ENCODE measurements at places on chromosomes 4 and X. TPM values are rescaled to one million over a fixed set of nuclear protein-coding genes. Genes with fewer than 3 reads are reported as not detected.

- H3K4me1 ChIP-seq: no peaks in the 10 kb centered on the region
- no peaks in the 10 kb centered on the region for H3K27me3 ChIP-seq
- no peak for DNase-seq
- H3K36me3 ChIP-seq: no peaks in the 10 kb centered on the region
Measured at GRCh38 chrX:111270339-111270738, at the start of gene CAPN6. TSS of gene CAPN6 (minus strand) at chrX:111270483. CDS start at chrX:111263936, 6,547 bp downstream.

The MFAP3L gene
- total RNA-seq: 3.3 TPM

The ZIC3 gene
- total RNA-seq: not detected

The SOD3 gene
- not detected for total RNA-seq

DNA sequence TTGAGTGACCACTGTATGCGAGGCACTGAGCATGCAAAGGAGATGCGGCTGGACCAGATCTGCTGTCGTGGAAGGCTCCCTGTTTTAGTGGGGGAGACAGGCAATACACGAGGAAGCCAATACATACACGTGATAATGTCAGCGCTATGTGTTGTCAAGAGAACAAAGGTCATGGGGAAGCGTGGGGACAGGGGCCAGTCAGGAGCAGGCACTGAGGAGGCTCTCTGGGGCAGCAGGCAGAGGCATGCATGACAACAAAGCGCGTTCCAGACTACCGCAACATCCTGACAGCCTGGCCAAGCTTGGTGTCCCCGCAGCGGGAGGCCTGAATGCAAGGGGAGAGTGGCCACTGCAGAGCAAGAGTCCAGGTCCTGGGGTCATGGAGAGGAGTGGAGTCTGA lies 61.9 kb downstream of the DCTD start:
- no peak for DNase-seq
- no peak overlapping the region for H3K27ac ChIP-seq
- no peaks in the 10 kb centered on the region for H3K36me3 ChIP-seq
- H3K27me3 ChIP-seq: no peaks in the 10 kb centered on the region

The POU3F4 gene
- not detected for total RNA-seq

DNA sequence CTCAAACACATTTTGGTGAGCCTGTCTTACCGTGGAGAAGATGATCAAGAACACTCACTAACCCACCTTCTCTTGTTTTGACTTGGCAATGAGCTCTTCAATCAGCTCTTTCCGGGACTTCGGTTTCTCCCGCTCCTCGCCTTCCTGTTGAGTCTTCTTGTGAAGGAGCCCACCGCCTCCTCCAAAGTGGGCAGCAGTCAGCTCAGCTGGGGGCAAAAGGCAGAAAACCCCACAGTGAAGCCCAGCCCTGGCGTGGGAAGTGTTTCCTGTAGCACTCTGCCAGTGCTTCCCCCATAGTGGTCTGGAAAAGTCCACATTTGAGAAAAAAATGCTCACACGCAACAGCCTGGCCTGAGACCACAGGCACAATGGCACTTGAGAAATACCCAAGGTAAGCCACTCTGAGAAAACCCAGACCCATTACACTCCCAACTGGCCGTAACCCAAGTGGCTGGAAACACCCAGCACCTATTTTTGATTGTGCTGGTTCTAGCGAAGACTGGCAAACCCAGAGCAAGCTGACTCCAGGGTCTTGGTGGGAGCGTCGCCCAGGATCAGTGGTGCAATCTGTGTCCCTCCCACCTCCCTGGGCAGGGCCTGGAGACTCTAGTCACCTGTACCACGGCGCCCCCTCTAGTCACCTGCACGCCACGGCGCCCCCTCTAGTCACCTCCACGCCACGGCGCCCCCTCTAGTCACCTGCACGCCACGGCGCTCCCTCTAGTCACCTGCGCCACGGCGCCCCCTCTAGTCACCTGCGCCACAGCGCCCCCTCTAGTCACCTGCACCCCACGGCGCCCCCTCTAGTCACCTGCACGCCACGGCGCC lies 8.6 kb downstream of the NOP14 start:
- no peak overlapping the region for H3K27ac ChIP-seq
- no peaks in the 10 kb centered on the region for H3K27me3 ChIP-seq
- no peak overlapping the region for H3K4me3 ChIP-seq
- peaks cover 60% of the 10 kb centered on the region for H3K36me3 ChIP-seq

GRCh38 chr4:123578276-123579029 lies 181.9 kb downstream of the SPRY1 start:
- H3K27ac ChIP-seq: no peak overlapping the region
- H3K36me3 ChIP-seq: no peaks in the 10 kb centered on the region
- no peaks in the 10 kb centered on the region for H3K27me3 ChIP-seq
- H3K4me3 ChIP-seq: no peak overlapping the region
- H3K4me1 ChIP-seq: no peaks in the 10 kb centered on the region

GRCh38 chrX:131187206-131187605 lies 101.9 kb downstream of the IGSF1 start:
- no peaks in the 10 kb centered on the region for H3K36me3 ChIP-seq
- no peaks in the 10 kb centered on the region for H3K27me3 ChIP-seq

The CTAG2 gene
- total RNA-seq: 47.3 TPM
